ENCODE measurements at places on chromosomes 13 and 19.
A peak's percentile ranks its signal among the peaks of the same experiment; 100 is the strongest.

DNA sequence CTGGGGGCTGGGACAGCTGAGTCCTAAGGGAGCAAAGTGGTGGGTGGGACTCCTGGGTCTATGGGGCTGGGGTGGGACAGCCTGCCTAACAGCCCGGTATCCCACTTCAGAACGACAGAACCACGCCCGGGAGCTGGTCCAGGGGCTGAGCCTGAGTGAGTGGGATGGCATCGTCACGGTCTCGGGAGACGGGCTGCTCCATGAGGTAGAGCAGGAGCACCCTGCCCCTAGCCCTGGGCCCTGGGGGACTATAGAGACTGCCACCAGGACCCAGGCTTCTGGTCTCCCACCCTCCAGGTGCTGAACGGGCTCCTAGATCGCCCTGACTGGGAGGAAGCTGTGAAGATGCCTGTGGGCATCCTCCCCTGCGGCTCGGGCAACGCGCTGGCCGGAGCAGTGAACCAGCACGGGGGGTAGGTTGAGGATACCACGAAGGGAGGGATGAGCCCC, 8.6 kb downstream of the SPHK2 start:
- no peak for DNase-seq

- no peak for DNase-seq
Measured at GRCh38 chr19:32661318-32661717, 13.7 kb downstream of the ANKRD27 start.

DNA sequence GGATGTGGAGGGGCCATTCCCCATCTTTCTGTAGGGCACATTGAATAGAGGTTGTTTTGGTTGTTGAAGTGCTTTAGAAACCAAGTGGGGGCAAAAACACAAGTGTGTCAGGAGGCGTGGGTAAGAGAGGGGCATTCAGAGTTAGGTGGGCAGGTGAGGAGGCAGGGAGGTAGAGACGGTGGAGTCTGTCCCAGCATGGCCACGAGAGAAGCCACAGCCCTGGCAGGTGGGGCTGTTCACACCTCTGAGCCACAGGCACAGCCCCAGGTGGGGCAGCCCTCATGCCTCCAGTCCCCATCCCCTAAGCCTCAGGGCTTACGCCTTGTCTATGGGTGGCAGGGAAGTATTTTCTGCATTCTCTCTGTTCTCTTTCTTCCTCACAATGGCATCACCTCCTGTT, 43.7 kb downstream of the KCTD15 start:
- no peak for DNase-seq

- no peak for DNase-seq
Measured at GRCh38 chr13:106612688-106613087, 44.8 kb upstream of the ARGLU1 start.

DNA sequence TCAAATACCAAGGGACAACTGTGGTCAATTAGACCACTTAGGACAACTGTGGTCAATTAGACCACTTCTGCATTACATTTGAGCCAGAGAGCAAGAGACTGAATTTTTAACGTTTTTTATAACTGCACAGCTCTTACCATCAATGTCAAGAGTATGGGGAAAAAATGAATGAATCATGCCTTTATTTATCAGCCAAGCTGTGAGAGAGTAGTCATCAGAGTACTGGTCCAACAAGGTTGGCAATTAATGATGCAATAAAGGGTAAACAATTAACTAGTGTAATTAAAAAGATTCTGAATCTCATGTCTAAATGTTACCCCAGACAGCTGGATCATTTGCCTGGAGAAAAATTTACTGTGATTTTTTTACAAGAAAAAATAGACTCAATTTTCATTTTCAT, 381.1 kb downstream of the LIG4 start:
- no peak for DNase-seq

DNA sequence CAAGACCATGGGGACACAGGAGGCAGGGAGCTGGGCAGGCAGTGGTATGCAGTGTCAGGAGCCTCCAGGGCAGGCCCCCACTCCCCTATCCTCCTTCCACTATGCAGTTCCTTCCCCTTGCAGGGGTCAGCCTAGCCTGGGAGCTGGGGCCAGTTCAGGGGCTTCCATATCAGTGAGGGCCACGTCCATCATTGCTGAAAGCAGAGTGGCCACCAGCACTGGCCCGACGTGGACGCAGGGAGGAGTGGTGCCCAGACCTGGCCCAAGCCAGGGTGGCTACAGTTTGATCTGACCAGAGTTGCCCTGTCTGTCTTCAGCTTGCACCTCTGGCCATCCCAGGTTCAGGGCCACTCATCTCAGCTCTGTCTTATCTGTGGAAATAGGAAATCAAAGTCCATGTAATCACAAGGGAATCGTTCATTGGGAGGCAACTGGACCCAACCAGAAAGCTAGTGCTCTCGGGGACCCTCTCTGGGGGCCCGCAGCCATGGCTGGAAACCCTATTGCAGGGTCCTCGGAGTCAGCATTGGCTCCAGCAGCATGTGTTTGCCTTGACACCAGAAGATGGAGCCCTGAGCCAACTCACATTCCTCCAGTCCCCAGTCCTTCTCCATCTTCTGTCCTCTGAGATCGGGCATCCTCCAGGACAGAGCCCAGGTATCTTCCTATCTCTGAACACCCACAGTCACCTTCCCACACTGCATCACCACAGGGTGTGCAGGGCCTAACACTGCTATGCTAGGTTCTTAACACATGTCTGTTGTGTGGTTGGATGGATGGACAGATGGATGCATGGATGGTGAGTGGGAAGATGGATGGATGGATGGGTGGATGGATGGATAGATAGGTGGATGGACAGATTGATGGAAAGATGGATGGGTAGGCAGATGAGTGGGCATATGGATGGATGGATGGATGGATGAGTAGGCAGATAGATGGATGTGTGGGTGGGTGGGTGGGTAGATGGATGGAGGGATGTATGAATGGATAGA, 75.7 kb upstream of the KCTD15 start:
- no peak for DNase-seq

- no peak for DNase-seq
Measured at GRCh38 chr13:98173431-98174152, 3.5 kb downstream of the RNF113B start.

DNA sequence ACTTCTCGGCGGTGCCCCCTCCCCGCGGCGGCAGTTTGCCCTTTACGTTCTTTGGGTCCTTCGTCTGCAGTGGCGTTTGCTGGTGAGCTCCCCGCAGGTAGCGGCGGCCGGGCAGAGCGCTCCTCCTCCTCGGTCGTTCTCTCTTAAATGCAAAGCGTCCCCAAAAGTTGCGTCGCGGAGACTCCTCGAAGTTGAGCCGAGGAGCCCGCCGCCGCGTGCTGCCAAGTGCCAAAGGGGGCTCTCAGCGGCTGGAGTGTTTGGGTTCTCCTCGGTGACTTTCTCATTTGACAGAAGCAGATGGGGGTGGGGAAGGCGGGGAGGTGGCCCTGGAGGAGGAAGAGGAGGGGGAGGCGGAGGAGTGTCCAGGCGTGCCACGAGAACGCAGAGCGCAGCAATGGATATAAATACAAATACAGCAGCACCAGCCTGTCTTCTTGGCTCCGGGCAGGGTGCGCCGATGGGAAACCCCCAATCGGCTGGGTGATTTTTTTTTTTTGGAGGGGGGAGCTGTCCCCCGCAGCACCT, at the start of gene SOX21:
Gene SOX21, minus strand, starts transcription at position 259 of the 525 bp plus-strand sequence. CDS start 496 bp downstream, outside the sequence.
- DNase-seq: no peak

GRCh38 chr19:1041272-1041834, 1.4 kb downstream of the ABCA7 start:
- DNase-seq: no peak

- DNase-seq: peak; percentile 2
Measured at GRCh38 chr19:46935066-46935663, 74.4 kb downstream of the ARHGAP35 start.

GRCh38 chr13:41017159-41017558, 2.0 kb downstream of the ELF1 start:
- DNase-seq: no peak

DNA sequence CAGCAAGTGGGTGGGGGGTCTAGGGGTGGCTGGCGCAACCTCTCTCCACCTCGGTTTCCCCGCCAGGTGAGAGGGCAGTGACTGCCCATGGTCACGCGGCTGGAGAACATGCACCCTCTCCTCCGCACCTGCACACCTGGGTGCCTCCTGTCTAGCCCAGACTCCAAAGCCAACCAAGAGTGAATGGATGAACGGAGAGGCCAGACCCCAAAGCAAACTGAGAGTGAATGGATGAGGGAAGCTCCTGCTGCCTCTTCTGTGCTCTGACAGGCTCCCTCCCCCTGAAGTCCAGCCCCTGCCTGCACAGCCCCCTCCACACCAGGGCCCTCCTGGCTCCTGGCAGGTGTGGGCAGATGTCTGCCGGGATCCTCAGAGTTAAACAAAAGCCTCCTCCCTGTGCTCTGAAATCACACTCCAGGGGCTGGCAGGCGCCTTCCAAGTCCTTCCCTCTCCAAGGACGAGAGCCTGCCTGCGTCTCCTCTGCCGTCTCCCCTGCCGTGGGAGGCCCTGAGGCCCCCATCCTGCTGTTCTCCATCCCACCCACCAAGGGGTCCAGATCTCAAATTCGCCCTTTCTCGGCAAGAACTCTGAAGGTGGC, 2.2 kb downstream of the SBNO2 start:
- no peak for DNase-seq

GRCh38 chr19:35368378-35368777, 2.5 kb upstream of the GPR42 start:
- DNase-seq: no peak

GRCh38 chr19:5889288-5889971, 14.2 kb downstream of the NDUFA11 start:
- DNase-seq: no peak

DNA sequence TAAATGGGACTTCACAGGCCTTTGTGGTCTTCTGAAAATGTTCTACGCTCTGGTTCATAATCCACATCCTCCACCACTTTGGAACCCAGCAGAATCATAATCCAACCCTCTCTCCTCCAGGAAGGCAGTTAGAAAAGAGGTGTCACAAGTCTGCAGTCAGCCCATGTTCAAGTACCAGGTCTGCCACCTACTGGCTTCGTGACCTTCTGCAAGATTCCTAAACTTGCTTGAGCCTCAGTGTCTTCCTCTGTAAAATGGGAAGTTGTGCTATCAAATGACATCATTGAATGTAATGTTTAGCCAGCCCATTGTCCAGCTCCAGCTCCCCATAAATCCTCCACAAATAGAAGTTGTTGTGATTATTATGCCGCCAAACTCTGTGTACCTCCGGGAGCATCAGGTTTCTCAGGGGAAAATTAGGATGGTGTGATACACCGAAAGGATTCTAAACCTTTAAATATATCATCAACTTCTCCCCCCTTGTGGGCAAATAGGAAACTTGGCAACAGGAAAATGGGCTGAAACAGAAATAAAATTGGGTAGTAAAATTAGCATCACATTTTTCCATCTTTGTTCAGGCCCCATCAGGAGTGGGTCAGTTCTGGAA, 109.7 kb downstream of the NUFIP1 start:
- no peak for DNase-seq

DNA sequence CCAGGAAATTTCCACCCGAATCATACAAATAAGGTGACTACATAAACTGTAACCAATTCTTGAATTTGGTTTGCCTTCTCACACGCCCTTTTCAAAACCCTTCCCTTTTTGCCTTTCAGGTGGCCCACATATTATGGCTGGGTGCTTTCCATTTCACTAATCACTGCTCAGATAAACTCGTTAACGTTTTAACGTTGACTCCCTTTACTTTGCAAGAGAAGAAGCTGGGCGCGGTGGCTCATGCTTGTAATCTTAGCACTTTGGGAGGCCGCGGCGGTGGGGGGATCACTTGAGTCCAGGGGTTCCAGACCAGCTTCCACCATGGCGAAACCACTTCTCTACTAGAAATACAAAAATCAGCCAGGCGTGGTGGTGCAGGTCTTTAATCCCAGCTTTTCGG, 19.8 kb upstream of the ZNF91 start:
- DNase-seq: no peak

GRCh38 chr13:23685416-23685815, 115.2 kb downstream of the TNFRSF19 start:
- DNase-seq: no peak

- DNase-seq: no peak
Measured at GRCh38 chr19:39212375-39212742, 8.3 kb upstream of the SYCN start.

- no peak for DNase-seq
Measured at GRCh38 chr13:54980651-54981050, 1952.0 kb downstream of the OLFM4 start.

GRCh38 chr13:20148501-20149183, 12.2 kb downstream of the GJA3 start:
- no peak for DNase-seq

- no peak for DNase-seq
Measured at GRCh38 chr13:28349907-28350654, 144.8 kb downstream of the FLT1 start.

GRCh38 chr19:47514151-47514868, 553 bp downstream of the NAPA start:
- DNase-seq: no peak

DNA sequence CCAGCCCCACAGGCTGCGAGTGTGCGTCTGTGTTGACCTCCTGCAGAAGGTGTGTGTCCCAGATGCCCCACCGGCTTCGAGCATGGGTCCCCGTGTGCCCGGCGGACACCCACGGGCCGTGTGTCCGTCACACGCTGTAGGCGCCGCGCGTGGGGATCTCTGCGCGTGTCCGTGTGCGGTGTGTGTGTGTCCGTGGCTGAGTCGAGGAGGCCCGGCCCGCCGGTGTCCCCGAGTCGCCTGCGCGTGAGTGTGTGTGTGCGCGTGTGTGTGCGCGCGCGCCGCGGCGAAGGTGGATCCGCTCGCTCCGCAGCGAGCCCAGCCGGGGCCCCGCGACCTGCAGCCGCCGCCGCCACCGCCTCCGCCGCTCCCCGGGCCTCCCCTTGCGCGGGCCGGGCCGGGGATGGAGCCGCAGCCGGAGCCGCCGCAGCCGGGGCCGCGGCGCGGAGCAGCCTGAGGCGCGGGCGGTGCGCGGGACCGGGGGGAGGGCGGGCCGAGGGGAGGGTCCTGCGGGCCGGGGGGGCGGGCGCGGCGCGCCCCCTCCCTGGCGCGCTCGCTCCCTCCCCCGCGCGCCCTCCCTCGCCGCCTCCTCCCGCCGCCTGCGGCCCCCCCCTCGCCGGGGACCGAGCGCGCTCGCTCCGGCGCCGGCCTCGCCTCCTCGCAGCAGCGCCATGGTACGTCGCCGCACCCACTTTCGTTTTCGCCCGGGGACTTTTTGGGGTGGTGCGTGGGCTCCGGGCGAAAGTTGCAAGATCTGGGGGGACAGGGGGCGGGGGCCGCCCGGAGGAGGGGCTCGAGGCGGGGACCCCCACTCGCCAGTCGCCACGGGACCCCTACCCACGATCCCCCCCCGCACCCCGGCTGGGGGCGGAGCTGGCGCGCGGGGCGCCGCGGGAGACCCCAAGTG, 7.1 kb upstream of the NFIC start:
- peak; percentile 55 for DNase-seq

DNA sequence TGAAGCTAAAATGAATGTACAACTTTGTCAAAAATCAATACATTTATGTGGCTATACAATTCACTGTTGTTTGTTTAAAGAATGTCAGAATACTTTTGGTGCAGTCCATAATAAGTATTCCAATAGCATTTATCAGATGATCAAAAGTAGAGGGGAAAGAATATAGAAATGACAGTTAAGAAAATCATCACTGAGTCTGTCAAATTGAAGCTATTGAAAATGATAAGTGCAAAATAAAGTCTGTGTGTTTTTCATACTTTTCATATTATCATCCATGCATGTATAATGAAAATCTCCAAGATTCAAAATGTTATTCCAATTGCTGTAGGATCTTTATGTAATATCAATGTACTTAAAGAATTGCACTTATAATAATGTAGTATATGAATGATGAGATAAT, 93.3 kb upstream of the ATXN8OS start:
- DNase-seq: no peak

- DNase-seq: no peak
Measured at GRCh38 chr19:40084948-40085347, 5.8 kb downstream of the ZNF780A start.

- DNase-seq: peak; percentile 40
Measured at GRCh38 chr19:1295169-1296012, 9.7 kb downstream of the EFNA2 start.
